Activated naive CD4-positive, alpha-beta T cell treated with anti-CD3 and anti-CD28 coated beads, Interleukin-2, amount 10 ng/mL, durations not matched to agents 7 days and 5 days (primary cell): ENCODE measurements at places on chromosomes 2 and 18.

- DNase-seq = no peak
Measured at GRCh38 chr18:45275367-45276113, 339.7 kb upstream of the SLC14A2 start.

GRCh38 chr2:120867290-120868241, 131.9 kb downstream of the GLI2 start:
- DNase-seq = no peak

- no peak for DNase-seq
Measured at GRCh38 chr18:7603259-7604000, 36.3 kb downstream of the PTPRM start.

GRCh38 chr2:222592176-222592575, 63.7 kb downstream of the FARSB start:
- DNase-seq = no peak

GRCh38 chr2:160679686-160680085, 186.1 kb upstream of the RBMS1 start:
- no peak for DNase-seq

- DNase-seq = no peak
Measured at GRCh38 chr2:240419723-240420122, 15.7 kb upstream of the GPC1 start.
